ENCODE measurements at places on chromosomes 16 and 17. TPM values are rescaled to one million over a fixed set of nuclear protein-coding genes. Genes with fewer than 3 reads are reported as not detected.

- H3K36me3 ChIP-seq: no peaks in the 10 kb centered on the region
- H3K27me3 ChIP-seq: no peaks in the 10 kb centered on the region
- no peak overlapping the region for H3K4me3 ChIP-seq
- no peaks in the 10 kb centered on the region for H3K4me1 ChIP-seq
These were observed 23.5 kb downstream of the ORC6 start for GRCh38 chr16:46712911-46713310.

DNA sequence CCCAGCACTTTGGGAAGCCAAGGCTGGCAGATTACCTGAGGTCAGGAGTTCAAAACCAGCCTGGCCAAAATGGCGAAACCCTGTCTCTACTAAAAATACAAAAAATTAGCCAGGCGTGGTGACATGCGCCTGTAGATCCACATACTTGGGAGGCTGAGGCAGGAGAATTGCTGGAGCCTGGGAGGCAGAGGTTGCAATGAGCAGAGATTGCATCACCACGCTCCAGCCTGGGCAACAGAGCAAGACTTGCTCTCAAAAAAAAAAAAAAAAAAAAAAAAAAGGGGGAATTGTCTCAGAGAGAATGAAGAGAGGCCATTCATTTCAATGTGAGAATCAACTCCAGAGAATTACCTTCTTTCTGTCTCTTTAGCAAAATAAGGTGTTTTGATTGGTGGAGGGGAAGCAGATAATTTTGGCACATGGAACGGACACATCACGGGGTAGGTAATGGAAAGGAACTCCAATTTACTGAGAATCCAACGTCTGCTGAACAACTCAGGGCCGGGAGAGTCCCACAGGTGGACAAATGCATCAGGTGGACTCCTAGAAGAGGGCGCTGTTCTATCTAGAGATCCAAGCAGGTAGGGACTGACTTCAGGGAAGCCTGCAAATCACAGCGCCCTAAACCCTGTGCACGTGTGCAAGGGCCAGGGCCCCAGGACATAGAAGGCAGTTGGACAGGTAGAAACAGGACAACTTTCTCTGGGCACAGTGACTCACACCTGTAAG is 77.5 kb downstream of the BMERB1 start:
- peaks cover 7% of the 10 kb centered on the region for H3K4me1 ChIP-seq
- no peaks in the 10 kb centered on the region for H3K27me3 ChIP-seq
- no peaks in the 10 kb centered on the region for H3K36me3 ChIP-seq
- DNase-seq: no peak

DNA sequence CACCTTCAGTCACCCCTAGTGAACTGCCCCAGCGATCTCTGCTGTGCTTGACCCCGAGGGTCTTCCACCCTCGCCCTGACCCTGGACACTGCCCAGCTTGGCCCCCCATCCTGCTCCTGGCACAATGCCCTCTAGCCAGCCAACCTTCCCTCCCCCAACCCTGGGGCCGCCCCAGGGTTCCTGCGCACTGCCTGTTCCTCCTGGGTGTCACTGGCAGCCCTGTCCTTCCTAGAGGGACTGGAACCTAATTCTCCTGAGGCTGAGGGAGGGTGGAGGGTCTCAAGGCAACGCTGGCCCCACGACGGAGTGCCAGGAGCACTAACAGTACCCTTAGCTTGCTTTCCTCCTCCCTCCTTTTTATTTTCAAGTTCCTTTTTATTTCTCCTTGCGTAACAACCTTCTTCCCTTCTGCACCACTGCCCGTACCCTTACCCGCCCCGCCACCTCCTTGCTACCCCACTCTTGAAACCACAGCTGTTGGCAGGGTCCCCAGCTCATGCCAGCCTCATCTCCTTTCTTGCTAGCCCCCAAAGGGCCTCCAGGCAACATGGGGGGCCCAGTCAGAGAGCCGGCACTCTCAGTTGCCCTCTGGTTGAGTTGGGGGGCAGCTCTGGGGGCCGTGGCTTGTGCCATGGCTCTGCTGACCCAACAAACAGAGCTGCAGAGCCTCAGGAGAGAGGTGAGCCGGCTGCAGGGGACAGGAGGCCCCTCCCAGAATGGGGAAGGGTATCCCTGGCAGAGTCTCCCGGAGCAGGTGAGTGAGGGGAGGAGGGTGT is at the start of gene TNFSF13:
Gene TNFSF13, plus strand, starts transcription at position 207 of the 776 bp plus-strand sequence. Its CDS starts 290 bp downstream, at position 497.
- peak within 1 kb of the TSS; percentile 36 for H3K27ac ChIP-seq
- H3K27me3 ChIP-seq: no peaks in the 10 kb centered on the region
- peaks cover 17% of the 10 kb centered on the region for H3K4me1 ChIP-seq
- no peak within 1 kb of the TSS for H3K4me3 ChIP-seq

- no peaks in the 10 kb centered on the region for H3K36me3 ChIP-seq
- peaks cover 1% of the 10 kb centered on the region for H3K4me1 ChIP-seq
- no peak overlapping the region for H3K4me3 ChIP-seq
- H3K27me3 ChIP-seq: peaks cover 5% of the 10 kb centered on the region
- H3K27ac ChIP-seq: no peak overlapping the region
These were observed 55.2 kb downstream of the ARSG start for GRCh38 chr17:68346448-68346847.

DNA sequence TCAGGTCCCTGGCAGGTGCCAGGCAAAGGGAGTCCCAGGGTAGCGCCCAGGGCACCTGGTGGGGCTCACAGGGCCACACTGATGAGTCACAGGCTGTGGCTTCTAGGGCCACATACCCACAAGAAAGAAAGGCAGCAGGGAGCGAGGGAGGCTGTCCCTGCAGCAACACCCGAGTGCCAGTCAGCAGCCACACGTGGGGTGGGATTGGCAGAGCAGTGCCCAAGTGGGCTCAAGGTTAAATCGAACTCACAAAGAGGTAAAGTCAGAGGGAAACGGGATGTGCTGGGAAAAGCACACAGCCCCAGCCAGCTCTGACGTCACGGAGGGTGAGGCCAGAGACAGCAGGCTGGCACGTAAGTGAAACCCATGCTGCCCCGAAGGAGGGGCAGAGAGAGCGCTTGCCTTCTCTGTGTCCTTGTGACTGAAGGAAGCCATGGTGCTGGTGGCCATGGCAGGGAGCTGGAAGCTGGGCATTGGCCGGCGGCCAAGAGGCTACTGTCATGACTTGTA is 33.8 kb downstream of the FA2H start:
- no peak overlapping the region for H3K4me3 ChIP-seq
- no peaks in the 10 kb centered on the region for H3K27me3 ChIP-seq
- no peak overlapping the region for H3K27ac ChIP-seq
- no peaks in the 10 kb centered on the region for H3K36me3 ChIP-seq

DNA sequence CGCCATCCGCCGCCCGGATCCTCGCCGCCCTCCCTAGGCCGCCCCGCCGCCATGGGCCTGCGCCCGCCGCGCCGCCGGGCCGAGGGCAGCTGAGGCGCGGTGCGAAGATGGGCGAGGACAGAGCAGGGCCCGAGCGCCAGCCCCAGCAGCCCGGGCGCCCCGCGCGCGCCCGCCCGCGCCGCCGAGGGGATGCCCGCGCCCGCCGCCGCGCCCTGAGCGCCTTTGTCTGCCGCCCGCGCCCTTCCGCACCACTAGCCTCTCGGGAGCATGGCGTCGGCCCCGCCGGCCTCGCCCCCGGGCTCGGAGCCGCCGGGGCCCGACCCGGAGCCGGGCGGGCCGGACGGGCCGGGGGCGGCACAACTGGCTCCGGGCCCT is 278 bp downstream of the RAB11FIP3 start:
- peak overlapping the region; percentile 70 for H3K4me3 ChIP-seq
- H3K27me3 ChIP-seq: no peaks in the 10 kb centered on the region
- no peaks in the 10 kb centered on the region for H3K36me3 ChIP-seq

SEZ6L2 gene
- 59.8 TPM for polyA plus RNA-seq

DNA sequence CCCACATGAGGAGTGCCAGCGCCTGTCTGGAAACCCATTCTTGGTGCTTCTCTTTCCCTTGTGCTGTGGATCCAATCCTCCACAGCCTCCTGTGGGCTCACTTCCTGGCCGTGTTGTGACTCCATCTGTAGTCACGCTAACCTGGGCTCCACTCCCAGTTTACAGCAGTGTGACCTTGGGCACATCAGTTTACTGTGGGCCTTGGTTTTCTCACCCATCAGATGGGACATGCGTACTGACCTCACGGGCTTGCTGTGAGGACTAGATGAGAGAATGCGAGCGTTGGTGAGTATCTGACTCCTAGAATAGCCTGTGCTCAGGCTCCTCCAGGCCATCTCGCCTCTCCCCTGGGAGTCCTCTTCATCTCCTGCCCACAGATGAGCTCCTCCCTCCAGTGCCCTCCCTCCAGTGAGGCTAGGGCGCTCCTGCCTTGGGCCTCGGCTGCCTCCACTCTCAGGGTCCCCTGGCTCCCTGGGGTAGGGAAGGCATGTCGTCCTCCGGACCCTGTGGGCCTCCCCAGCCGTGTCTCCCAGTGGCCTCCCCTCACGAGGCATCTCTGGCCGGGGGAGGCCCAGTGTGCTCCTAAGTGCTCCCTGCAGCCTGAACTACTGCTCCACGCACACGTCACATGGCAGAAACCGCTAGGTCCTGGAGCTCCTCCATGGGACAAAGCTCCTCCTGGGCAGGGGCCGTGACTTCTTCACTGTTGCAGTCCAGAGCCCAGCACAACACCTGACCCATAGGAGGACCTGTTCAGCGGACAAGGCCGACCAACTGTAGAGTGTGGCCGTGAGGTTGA is 5.2 kb upstream of the FOXJ1 start:
- DNase-seq: no peak
- H3K4me1 ChIP-seq: peaks cover 8% of the 10 kb centered on the region
- H3K27ac ChIP-seq: no peak overlapping the region
- H3K4me3 ChIP-seq: no peak overlapping the region

- no peak overlapping the region for H3K4me3 ChIP-seq
- H3K36me3 ChIP-seq: no peaks in the 10 kb centered on the region
- DNase-seq: no peak
- H3K27ac ChIP-seq: no peak overlapping the region
- H3K27me3 ChIP-seq: peaks cover 5% of the 10 kb centered on the region
These were observed 26.9 kb upstream of the ZFP90 start for GRCh38 chr16:68512183-68512582.

KRTAP1-5 gene
- not detected for polyA plus RNA-seq

DNA sequence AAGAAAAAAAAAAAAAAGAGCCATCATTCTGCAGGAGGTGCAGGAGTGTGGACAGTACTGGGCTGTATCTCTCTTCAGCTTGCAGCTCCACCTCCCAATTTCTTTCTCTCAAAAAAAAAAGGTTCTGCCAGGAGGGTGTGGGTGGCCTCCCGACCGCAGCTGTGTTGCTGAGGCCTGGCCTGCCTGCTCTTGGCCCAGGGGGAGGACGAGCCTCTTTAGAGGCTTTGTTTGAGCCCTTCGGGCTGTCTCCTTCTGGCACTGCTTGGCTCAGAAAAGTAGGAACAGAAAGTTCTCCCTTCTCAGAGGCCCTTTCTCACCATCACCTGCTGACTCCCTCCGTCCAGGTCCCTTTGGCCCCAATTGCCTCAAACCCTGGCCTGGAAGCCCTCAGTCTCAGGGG is 22.2 kb upstream of the C17orf107 start:
- no peaks in the 10 kb centered on the region for H3K27me3 ChIP-seq
- H3K36me3 ChIP-seq: no peaks in the 10 kb centered on the region
- no peak overlapping the region for H3K4me3 ChIP-seq
- no peak for DNase-seq
- H3K27ac ChIP-seq: no peak overlapping the region

- DNase-seq: no peak
These were observed 21.5 kb downstream of the CCL4 start for GRCh38 chr17:36124879-36125824.

GRCh38 chr17:34201225-34201624 is 53.9 kb upstream of the CCL2 start:
- H3K4me3 ChIP-seq: no peak overlapping the region
- no peak for DNase-seq
- no peaks in the 10 kb centered on the region for H3K36me3 ChIP-seq
- no peaks in the 10 kb centered on the region for H3K27me3 ChIP-seq
- no peaks in the 10 kb centered on the region for H3K4me1 ChIP-seq

PLK1 gene
- 68.7 TPM for polyA plus RNA-seq

- no peak overlapping the region for H3K4me3 ChIP-seq
- DNase-seq: no peak
- H3K27me3 ChIP-seq: no peaks in the 10 kb centered on the region
These were observed 117.4 kb downstream of the SNX29 start for GRCh38 chr16:12093902-12094301.

LSM12 gene
- 26.6 TPM for polyA plus RNA-seq

DNA sequence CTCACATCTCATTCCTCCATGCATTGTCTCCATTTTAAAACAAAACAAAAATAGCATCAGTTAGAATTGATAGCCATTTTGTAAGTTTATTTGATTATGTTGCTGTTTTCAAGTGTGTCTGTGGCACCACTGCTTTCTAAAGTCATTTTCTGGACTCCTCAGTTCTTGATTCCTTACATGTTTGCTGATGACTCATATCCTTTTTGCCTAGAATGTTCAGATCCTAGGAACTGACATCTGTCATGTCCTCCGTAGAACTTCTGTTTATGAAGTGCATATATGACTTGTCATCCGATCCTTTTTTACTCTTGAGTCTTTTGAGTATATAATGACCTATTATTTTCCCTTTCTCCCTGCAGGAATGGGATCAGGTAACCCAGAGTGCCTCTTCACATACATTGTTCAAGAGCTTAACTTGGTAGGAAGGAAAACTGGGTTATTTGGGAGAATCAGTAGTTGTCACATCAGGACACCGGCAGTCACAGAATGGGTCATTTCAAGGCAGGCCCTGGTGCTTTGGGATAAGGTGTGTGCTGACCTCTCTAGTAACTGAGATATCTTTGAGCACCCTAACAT is 69.2 kb downstream of the MAP2K4 start:
- H3K36me3 ChIP-seq: peaks cover 3% of the 10 kb centered on the region
- peaks cover 2% of the 10 kb centered on the region for H3K4me1 ChIP-seq
- no peak overlapping the region for H3K4me3 ChIP-seq
- H3K27me3 ChIP-seq: no peaks in the 10 kb centered on the region
- no peak for DNase-seq

RFWD3 gene
- polyA plus RNA-seq: 13.2 TPM

- no peaks in the 10 kb centered on the region for H3K4me1 ChIP-seq
- peak; percentile 36 for DNase-seq
- no peaks in the 10 kb centered on the region for H3K27me3 ChIP-seq
- H3K36me3 ChIP-seq: no peaks in the 10 kb centered on the region
These were observed 434 bp upstream of the CPSF4L start for GRCh38 chr17:73261952-73262675.

EFCAB13 gene
- 0.36 TPM for polyA plus RNA-seq

SLC35G6 gene
- not detected for polyA plus RNA-seq

DNA sequence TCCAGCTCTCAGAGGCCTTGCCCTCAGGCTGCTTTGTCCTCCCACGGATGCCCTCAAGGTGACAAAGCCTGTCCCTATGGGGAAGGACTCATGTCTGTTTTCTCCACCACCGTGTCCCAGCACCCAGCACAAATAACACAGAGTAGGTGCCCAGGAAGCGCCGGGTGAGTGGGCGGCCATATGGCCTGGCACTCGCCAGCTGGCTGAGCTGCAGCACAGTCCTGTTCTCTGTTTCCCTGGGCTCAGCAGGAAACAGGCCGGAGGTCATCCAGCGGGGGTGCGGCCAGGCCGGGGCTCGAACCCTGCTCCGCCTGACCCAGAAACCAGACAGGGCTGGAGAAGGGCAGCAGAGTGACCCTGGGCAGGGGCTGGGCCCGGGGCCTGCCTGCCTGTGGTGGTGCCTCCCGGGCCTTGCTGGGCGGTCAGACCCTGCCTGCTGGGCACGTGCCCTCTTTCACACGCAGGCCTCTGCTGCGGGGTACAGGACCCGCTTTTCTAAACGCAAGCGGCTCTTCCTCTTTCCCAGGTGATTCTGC is 139.0 kb upstream of the CIBAR2 start:
- H3K4me3 ChIP-seq: no peak overlapping the region
- DNase-seq: no peak
- no peaks in the 10 kb centered on the region for H3K27me3 ChIP-seq
- no peaks in the 10 kb centered on the region for H3K4me1 ChIP-seq
- H3K27ac ChIP-seq: no peak overlapping the region

NAGS gene
- 1.6 TPM for polyA plus RNA-seq
